ENCODE measurements at places on chromosomes 16 and 17.

DNA sequence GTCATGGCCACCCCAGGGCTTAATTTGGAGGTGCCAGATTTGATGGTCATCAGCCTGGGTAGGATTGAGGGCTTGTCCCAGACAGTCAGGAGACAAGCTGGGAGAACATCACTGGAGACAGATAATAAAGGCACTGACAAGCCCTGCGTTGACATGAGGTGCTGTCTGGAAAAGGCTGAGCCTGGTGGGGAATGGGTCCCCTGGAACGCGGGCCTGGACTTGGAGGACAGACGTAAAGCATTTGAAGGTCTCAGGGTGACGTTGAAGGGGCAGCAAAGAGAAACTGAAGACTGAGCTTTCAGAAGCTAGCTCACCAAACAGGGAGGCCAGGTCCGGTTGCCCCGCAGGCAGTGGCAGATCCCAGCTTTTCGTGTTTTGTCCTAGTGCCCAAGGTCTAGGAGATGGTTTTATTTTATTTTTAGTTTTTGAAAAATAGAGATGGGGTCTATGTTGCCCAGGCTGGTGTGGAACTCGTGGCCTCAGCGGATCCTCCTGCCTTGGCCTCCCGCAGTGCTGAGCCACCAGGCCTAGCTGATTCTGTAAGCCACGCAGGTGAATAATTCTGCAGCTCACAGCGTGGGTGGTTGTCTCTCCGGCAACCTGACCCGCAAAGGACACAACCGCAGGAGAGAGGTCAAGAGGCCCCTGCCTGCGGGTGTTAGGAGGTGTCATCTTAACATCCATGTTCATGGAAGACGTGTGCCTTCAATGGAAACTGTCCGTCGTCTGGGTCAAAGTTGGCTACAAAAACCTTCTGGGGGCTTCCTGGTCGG is 37.6 kb downstream of the METRNL start:
- no peak for DNase-seq

DNA sequence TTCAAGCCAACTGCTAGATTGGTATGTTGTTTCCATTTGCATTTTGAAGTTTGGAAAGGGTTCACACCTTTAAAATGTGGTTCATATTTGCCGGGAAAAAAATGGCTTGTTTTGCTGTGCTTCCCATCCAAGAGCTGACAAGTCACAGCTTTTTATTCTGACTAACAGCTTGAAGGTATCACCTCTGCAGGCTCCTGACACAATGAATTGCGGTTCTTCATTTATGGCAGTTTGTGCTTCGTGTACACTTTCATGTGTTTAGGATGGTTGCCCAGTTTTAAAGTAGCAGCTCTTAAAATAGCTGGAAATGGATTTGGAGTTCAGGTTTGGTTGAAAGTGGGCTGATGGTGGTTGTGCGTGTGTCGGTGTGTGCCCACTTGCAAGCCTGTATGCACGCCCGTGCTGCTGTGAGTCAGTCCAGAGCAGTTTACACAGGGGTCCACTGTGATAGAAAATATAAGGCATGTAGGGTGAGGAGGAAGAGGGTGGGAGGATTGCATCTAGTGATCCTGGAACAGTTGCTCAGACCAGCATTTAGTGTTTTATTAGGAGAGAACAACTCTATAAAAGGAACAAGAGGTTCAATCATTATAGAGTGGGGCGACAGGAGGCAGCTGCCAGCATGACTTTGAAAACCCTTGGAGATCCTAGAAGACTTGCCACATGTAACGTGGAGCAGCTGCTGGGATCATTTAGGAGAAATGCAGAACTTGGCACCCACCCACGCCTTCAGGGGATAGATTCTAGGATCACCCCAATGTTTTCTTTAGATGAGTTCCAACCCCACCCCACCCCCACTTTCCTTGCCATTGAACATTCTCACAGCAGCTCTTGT is 108.0 kb upstream of the TBX2 start:
- DNase-seq = no peak

DNA sequence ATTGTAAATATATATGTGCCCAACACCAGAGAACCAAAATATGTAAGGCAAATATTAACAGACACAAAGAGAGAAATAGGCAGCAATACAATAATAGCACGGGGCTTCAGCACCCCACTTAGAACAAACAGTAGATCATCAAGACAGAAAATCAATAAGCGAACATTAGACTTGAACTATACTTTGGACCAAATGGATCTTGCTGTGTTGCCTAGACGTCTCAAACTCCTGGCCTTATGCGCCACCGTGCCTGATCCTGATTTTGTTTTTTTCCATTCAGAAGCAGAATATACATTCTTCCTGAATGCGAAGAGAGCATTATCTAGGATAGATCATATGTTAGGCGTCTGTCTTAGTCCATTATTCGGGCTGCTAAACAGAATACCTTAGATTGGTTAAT is 41.9 kb upstream of the CDYL2 start:
- no peak for DNase-seq

GRCh38 chr17:5557990-5558389 is 26.3 kb downstream of the NLRP1 start:
- no peak for DNase-seq

DNA sequence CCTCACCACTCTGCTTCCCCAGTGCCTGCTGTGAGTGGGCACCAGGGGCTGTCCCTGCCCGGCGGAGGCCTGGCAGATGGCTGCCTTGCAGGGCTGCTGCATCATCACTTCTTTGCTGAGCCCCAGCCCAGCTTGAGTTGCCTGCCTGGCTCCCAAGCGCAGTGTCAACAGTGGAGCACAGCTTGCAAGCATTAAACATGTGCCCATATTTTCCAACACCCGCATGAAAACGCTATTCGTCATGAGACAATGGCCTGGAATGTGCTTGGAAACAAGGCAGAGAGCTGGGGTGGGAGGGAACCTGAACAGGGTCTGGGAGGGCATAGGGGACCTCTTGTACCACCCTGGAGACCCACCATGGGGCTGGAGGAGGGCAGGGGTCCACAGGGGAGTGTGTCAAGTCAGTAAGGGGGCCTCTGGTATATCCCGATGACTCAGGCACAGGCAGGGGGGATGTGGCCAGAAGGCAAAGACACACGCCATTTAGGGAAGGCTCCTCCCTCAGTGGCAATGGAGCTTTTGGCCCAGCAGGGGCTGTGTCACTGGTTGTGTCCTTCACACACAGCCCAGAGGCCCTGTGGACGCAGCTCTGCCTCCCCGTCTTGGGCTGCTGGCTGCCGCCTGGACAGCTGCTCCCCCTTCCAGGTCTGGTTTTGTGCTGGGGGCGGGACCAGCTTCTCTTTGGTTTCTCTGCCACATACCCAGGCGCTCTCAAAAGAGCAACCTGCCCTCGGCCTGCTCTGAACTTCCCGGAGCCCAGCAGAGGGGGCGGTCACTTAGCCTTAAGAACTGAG is 17.4 kb upstream of the MTSS2 start:
- DNase-seq = no peak

DNA sequence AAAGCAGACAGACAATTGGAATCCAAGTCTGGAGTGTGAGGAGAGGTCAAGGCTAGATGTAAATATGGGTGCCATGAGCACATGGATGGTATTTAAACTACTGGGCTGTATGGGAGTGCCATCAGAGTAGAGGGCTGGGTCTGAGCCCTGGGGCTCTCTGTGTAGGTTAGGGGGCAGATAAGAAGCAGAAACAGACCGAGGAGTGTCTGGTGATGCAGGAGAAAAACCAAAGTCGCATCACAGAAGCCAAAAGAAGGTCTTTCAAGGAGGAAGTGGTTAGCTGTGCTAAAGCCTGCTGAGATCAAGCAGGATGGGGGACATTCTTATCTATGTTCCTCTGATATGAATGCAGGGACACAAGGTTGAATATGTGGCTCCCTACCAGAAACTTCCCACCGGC is 1.9 kb downstream of the TSEN54 start:
- no peak for DNase-seq

DNA sequence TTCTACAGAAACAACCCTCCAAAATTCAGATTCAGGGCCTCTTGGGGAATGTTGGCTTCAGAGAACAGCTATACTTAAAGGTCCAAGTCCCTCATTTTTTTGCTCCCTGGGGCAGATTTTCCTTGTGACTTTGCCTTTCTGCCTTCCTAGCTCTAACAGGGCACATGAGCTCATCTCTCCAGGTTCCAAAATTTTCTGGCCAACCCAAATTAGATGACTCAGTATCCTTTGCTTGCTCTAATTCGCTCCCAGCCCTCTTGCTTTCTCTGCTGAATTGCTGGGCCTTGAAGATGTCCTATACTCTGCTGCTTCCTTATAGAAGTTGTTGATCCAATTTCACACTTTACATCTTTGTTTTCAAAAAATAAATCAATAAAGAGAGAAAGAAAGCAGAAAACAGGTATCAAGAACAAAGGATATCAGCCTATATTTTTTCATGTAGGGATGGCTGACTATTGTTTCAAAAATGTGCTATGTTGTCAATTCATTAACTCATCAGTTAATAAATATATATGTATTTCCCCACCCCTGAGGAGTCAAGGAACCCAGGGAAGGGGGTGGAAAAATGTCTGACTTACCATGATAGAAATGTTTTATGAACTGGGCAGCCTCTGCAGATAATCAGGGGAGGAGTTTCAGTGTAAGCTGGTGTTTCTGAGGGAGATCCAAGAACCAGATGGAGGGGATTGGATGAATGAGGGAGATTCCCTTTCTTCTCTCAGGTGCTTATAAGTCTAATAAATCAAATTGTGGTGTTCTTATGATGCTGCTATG is 1.0 kb upstream of the KRTAP4-2 start:
- DNase-seq = no peak

- DNase-seq = no peak
Observed at GRCh38 chr16:64280317-64280716, 841.5 kb downstream of the CDH11 start.

GRCh38 chr16:66399031-66399430 is 28.1 kb upstream of the BEAN1 start:
- DNase-seq = no peak

- DNase-seq = no peak
Observed at GRCh38 chr17:74123350-74123749, 80.1 kb upstream of the RPL38 start.

DNA sequence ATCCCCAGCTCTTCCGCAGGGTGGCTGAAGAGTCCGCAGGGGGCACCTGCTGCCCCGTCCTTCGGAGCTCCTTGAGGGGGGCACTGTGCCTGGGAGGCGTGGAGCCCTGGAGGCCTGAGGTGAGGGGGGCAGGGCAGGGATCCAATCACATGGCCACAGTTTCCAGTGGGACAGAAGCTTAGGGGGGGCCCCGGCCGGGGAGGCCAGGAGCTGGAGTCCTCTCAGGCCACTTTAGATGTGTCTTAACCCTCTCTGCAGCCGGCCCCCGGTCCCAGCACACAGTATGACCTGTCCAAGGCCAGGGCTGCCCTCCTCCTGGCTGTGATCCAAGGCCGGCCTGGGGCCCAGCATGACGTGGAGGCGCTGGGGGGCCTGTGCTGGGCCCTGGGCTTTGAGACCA is 10.8 kb downstream of the ZNF213 start:
- no peak for DNase-seq

GRCh38 chr16:69490707-69491324 is 66.4 kb downstream of the CYB5B start:
- DNase-seq = no peak

DNA sequence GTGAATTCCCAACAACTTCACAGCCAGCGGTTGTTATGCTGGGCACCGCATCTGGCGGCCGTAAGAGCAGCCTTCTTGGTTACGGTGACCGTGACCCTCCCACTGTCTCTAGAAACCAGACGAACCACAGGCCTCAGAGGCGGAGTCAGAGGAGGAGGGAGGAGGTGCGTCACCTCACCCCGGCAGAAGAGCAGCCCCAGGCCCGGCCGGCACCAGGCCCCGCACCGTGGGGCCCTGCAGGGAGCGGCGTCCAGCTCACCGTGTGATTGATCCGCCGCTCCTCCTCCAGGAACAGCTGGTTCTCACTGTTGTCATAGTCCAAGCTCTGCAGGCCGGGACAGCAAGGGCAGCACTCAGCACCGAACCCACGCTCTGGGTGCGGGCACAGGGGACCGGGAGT is 13.7 kb downstream of the CLCN7 start:
- DNase-seq = no peak

- no peak for DNase-seq
Observed at GRCh38 chr17:56545106-56545505, 48.4 kb upstream of the NOG start.

DNA sequence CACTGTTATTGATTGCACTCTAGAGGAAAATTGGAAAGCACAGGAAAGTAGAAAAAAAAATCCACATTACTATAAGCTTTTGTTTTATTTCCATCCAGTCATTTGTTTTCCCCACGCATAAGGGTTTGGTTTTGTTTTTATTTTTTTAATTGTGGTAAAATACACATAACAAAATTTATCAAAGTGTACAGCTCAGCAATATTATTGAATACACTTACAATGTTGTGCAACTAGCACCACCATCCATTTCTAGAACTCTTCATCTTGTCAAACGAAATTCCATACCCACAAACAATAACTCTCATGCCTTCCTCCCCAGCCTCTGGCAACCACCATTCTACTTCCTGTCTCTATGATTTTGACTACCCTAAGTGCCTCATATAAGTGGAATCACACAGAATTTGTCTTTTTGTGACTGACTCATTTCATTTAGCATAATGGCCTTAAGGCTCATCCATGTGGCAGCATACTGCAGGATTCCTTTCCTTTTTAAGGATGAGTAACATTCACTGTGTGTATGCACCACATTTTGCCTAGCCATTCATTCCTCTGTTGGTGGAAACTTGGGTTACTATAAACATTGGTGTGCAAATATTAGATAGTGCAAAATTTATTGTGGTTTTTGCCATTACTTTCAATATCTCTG is 11.1 kb downstream of the SPPL2C start:
- DNase-seq = no peak

DNA sequence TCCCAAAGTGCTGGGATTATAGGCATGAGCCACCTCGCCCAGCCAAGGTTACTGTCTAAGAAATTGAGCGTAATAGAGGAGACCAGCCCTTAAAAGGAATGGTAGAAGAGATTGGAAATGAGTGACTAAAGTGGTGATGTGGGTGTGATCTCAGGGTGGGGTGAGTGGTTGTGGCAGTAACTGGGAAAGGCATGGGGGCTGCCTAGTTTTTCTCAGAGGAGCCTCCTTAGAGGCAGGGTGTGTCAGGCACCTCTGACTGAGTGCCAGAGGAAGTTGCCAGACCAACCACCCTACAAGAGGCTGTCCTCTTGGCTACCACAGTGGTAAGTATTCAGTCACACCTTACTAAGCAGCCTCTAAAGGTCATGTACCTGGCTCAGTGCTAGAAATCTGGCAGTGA is 8.9 kb downstream of the DUS2 start:
- peak; percentile 91 for DNase-seq

Measured in NCI-H226 (cell line).